Activated T-cell treated with anti-CD3 and anti-CD28 coated beads, Interleukin-2, amount 50 U/mL, for 48 hours (primary cell): ENCODE measurements at places on chromosomes 2 and 18.

DNA sequence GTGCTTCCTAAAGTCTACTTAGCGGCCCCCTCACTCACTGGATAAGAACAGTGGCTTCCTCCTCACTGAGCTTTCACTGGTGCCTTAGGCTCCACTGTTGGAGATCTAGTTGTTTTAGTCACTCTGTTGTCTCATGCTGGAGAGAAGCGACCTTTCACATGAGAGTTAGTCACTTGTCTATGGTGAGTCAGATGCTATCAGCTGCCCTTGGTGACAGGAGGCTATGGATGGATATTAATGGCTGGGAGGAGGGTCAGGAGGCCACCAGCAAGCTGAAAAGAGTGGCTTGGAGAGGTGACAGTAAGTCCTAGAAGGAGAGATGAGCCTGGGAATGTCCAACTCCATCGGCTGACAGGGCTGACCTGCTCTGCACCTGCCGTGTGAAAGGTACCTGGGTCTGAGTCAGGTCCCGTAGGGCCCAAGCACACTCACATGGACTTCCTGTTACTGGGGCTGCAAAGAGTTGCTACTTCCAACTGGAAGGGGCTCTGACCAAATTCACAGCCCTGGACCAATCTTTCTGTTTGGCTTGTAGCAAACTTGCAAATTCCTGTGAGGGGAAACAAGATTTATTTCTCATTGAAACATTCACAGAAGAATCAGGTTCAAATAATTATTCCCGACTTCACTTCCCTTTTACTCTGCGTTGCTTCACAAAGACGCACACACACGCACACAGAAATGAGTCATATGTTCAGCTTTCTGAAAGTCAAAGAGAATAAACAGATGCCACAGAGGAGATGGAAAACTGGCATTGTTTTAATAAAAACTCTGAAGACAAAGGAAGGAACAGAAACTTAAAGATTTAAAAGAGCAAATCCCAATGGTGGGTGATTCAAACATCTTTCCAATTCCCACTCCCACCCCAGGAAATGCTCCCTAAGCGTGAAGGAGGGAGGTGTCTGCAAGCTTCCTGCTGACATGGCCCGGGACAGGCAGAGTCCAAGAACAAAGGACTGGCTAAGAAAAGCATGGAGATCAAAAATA lies 203.5 kb upstream of the TWIST2 start:
- peak; percentile 22 for DNase-seq

DNA sequence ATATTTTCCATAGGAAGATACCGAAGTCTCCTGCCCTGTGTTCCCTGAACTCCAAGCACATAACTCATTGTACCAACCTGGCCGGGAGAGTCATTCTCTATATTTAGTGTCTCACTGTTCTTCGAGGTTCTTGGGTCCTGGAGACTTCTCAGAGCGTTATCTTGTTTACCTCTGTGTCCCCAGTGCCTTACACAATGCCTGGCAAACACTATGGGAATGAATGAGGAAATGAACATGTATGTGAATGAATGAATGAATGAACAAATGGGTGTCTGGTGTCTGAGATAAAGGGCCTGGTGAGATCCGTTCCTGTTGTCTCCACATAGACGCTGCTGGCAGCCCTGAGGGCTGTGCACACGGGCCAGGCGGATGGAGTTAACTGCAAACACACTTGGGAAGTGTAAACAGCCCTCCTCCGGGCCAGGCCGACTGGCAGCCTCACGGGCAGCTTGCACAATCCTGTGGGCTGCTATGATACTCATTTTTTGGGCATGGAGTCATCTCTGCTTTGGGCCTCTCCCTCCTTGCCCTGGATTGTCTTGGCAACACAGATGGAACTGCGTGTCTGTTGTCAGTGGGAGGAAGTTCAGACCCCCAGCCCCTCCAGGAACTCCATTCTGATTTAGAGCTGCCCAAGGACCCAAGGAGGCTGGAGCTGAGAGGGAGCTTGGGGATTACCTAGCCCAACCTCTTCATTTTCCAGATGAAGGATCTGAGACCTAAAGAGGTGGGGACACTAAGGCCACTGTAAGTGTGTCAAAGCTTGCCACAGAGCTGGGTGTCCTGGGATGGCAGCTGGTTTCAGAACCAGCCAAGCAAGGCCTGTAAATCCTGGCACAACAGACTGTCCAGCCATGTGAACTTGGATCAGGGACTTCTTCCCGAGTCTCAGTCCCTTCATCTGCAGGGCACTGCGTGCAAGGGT lies 124.4 kb downstream of the INHBB start:
- DNase-seq, result no peak

DNA sequence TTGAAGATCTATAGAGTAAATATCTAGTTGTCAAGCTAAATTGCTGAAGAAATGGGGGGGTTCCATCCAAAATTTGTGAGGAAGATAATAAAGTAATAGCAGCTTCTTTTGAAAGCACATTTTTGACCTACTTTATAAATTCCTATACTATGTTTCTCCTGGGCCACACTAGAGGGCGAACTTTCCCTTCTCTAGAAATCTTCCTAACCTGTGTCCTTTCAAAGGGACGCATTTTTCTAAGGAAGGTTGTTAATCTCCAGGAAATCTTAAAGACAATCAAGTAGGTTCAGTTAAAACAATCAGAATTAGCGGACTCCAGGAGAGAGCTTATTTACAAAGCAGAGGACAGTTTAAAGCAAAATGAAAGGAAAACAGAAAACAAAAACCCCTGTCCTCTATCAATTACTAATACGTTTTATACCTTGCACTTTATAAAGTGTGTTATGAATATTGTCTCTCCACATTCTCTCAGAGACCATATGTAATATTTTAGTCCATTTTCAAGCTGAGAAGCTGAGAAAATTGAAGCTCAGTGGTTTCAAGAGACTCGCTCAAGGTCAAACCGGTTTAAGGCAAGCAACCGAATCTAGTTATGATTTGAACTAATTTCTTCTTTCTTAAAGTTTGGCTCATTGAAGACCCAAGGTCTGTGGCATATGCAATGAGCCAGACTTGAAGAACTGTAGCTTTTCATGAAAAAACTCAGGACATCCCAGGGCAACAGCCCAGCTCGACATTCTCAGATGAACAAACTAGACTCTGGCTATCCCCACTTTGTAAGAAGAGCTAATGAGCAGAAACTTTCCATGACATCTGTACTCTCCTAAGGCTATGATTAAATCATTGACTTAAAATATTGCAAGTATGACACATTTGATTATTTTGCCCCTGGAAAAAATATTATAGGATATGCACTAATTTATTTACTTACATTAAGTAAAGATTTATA lies 273.6 kb downstream of the PAX3 start:
- no peak for DNase-seq

GRCh38 chr2:221747289-221747972 lies 175.3 kb upstream of the EPHA4 start:
- DNase-seq, result no peak

GRCh38 chr2:98663511-98664090 lies 55.2 kb downstream of the UNC50 start:
- DNase-seq, result peak; percentile 45

DNA sequence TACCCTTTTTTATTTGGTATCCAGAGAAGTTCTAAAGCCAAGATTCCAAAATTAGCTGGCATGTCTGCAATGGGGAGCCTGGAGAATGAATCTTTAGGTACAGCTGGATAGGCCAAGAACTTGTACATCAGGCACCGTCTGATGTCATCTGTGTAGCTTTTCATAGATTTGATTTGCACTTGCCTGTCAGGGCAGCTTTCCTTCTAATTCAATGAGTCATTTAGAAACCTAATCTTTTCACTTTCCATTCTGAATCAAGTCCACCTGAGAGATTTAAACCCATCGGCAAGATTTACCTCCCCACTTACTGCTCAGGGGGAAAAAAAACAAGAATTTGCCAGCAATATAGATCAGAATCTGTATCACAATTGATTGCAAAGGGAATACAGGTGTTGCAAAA lies 60.9 kb upstream of the ACAA2 start:
- DNase-seq, result no peak

- no peak for DNase-seq
Observed at GRCh38 chr2:172927641-172928357, 147.8 kb upstream of the MAP3K20 start.

DNA sequence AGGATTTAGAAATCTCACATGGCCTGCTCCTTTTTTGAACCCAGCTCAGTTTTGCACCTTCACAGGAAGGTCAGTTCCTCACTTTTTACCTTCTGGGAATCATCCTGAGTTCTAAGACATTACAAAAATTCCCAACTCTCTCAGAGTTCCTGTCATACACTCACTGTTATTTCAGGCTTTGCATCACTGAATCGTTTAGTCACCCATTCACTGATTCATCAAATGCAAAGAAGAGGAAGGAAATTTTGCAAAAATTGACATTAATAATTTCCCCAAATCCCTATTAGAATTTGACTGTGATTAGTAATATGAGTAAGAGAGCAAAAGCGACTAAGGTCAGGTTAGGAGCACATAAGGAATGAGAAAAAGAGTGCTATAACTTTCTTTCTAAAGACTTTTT lies 197.5 kb downstream of the PDE1A start:
- no peak for DNase-seq

DNA sequence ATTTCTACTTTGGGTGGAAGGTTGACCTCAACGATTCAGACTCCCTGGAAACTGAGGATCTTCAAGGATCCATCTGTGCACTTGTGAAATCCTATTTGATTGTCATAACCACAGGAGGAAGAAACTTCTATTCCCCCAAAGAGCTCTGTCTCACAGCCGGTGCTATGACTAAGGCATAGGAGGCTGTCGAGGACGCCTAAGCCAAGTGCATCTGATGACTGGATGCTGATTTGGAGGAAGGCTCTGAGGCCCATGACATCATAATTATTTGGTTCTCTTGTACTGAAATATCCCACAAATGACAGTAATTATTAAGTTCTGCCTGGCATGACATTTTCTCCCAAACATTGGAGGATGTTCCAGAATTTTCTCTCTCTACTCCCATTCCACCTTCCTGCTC lies 13.8 kb upstream of the KCNF1 start:
- no peak for DNase-seq

- no peak for DNase-seq
Observed at GRCh38 chr18:3810296-3810695, 360.3 kb downstream of the TGIF1 start.

GRCh38 chr2:157174321-157174720 lies 83.2 kb upstream of the GALNT5 start:
- DNase-seq, result no peak

- DNase-seq, result no peak
Observed at GRCh38 chr2:191247381-191248057, 2.3 kb downstream of the MYO1B start.

DNA sequence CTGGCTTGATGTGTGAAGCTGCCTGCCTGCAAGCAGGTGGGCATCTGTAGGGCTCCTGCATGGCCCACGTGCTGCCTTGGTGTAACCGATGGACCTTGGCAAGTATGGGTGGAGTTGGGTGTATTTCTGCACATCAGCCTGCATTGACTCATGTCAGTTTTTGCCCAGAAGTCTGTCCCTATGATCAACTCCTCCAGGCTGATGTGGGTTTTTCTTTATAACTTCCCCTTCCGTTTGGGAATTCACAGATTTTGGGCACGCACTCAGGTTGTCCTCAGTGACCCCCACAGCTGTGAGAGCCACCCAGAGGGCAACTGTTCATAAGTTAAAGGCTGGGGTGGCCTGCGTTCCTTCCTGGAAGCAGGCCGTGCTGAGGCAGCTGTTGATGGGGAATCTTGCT lies 123.3 kb downstream of the NCK2 start:
- DNase-seq, result no peak

DNA sequence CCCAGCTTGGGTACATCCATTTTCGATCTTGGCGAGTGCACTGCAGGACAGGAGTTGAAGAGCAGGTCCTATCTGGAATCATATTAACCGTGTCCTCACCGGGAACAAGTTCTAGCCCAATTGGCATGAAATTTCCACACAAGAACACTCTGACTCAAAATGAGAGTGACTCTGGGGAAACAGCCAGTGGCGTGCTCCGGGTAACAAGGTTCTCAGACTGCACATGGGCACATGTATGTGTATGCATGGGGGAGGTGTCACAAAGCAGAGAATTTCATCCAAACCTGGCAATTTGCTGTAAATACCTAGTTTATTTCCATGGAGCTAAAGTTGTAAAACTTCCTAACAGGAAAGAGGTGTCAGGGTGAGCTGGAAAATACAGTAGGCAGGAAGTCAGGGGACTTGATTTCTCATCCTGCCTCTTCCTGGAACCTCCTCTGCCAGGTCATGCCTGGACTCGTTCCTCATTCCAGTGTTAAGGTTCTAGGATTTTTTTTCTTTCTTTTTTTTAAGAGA lies 1.7 kb downstream of the TUBB6 start:
- DNase-seq, result no peak

- DNase-seq, result no peak
Observed at GRCh38 chr2:158973116-158973956, 4.9 kb downstream of the TANC1 start.

- DNase-seq, result no peak
Observed at GRCh38 chr2:199791326-199791725, 59.7 kb downstream of the FTCDNL1 start.

DNA sequence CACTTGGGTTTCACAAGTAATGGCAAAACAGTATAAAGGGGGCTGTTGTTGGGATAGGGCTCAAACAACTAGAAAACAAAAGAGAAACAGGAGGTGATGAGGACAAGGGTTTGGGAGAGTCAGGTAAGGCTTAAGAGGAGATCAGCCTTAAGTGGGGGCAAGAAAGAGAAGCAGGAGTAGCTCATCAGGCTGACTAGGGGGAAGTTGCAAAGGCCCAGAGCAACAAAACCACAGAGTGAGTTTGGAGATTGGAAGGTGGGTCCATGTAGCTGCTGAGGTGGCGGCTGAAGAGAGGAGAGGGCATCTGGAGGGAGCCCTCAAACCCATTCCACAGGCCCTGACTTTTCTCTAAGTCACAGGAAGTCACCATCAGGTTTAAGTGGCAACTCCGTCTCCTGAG lies 126.0 kb downstream of the MREG start:
- no peak for DNase-seq

DNA sequence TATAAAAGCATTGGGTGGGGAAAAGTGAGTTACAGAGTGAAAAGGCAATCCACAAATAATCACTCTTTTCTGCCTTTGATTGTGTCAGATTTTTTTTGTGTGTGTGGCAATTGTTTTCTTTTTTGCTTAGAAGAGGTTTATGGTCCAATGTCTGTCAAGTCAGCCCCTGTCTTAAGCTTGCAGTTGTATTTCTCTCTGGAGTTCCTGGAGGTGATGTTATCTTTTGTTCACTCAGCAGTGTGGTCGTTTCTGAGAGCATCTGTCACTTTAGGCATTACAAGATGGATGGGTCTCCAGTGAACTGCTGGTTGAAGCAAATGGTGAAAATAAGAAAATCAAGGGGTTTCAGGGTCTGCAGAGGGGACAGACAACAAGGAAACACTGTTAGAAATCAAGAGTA lies 121.3 kb downstream of the GREB1L start:
- DNase-seq, result no peak

GRCh38 chr2:1868683-1869141 lies 124.4 kb upstream of the PXDN start:
- no peak for DNase-seq

DNA sequence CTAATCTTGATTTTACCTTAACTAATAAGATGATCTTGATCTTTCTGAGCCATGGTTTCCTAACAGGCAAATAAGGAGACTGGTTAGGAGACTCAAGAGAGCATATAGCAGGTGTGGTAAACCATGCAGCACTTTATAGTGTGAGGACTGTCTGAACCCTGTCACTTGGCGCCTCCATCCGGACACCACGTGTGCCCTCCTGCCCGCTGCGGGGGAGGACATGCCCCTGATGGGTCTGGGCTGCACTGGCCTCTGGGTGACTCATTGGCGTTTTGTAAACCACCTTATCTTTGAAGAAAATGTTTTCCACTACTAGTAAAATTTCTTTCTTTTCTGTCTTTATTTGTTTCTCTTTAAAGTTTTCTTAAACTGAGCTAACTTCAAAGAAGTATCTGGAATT lies 131.1 kb downstream of the FMNL2 start:
- DNase-seq, result no peak
